T-helper 22 cell (primary cell): ENCODE measurements at places on chromosomes 5 and 9.

DNA sequence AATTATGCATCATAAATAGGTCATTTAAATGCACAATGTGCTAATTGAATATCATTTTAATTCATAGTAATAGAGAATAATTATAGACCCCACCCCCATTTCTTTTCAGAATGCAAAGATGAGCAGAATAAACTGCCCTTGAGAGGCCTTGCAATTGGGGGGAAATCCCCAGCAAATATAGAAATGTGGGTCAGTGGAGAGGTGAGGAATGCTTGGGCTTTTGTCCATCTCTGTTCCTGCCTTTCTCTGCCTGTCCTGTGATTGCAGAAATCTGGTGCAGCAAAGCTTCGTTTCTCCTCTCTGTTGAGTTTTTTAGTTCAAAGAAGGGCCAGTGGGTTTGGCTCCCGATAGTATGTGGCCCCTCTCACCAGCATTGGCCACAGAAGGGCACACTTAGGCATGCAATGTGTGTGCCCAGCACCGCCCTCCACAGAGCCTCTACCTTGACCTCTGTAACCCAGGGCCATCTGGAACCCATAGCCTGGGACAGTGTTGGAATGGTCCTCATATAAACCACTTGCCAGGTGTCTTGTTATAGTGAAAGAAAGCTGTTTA, 164.2 kb downstream of the SEMA6A start:
- DNase-seq, result no peak

DNA sequence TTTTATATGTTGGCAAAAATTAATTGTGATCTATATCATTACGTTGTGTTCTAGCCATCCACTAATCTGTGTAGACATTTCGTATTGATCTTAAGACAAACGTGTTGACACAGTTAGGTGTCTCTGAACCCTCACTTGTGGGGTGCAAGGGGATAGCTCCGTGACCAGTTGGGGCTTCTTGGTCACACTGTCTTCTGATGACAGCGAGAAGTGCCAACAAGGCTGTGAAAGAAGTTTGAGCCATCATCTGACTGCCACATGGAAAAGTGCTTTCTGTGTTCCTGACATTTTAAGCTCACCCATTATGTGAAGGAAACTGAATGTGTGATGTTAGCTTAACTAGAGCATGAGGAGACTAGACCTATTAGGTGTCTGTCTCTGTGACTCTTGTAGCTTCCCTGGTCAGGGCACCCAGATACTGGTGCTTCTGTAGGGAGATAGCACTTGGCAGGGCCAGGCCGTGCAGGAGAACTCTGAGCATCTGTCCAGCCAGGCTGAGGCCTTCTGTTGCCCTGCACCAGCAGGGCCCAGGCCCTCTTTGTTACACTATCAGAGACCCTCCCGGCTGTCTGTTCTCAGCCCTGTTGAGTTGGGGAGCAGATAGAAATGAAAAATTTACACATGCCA, 52.8 kb upstream of the PHF2 start:
- DNase-seq, result no peak

- DNase-seq, result no peak
These were observed 597.7 kb downstream of the CCDC171 start for GRCh38 chr9:16150501-16150900.

- no peak for DNase-seq
These were observed 165.1 kb downstream of the FBXO4 start for GRCh38 chr5:42090162-42090561.

DNA sequence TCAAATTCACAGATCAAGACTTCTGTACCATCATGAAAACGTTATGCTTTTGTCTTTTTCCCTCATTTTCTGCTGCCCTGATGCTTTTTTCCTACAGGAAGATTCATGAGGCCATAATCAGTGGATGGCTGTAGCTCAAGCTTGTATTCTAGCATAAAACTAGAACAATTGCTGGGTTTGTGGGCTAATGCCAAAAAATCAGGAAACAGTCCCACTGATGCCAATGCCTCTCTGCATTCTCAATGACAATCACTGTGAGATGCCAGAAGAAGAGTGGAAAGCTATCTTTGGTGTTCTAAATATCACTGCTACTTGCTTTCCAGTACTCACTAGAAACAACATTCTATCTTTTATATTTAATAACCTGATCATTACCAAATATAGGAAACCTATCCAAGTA, 33.3 kb upstream of the FAM170A start:
- no peak for DNase-seq

GRCh38 chr5:87127426-87127825, 140.3 kb upstream of the RASA1 start:
- DNase-seq, result no peak

DNA sequence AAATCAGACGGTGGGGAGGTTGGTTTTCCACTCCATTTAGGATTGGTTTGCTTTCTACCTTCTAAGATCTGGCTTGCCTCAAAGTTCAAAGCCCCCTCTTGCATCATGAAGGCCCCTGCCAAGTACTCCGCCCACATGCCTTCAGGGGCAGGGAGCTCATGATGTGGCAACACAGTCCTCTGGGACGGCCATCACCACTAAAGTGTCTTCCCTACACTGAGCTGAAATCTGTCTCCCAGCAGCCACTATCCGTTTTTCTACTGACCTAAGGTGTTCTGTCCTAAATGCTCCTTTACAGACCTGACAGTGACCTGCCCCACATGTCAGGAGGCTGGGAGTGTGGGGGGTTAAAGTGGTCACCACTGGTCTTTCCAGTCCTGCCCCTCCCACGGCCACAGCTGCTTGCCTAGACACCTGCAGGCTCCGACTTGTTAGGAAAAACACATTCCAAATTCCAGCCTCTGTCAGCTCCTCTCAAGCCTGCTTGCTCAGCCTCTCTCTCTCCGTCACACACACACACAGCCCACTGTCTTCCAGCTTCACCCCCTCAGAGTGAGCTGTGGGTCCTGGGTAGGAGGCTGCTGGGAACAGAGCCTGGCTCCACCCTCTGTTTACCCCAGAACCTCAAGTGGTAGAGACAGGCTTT, 44.9 kb downstream of the SHB start:
- DNase-seq, result no peak
